ENCODE measurements at places on chromosomes 4 and X.

DNA sequence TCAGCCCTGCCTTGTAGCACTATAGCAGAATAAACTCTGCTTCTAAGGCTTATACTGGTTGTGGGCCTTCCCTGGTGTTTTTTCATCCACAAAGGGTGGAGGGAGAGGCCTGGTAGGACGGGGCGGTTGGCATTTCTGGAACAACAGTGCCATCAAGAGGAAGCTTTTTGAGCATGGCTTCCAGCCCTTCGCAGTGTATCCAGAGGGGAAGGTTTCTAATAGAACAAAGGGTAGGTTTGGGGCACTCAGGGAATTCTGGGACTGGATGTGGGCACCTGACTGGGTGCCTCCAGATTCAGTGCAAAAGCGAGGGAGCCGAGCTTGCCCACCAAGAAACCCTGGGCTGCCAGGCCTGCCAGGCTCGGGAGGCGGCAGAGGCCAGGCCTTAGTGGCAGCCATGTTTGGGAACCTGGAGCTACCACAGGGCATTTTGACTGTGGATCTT, 229.6 kb upstream of the AGTR2 start:
- DNase-seq: no peak

- no peak for DNase-seq
Observed at GRCh38 chr4:100836929-100837328, 319.1 kb upstream of the EMCN start.

DNA sequence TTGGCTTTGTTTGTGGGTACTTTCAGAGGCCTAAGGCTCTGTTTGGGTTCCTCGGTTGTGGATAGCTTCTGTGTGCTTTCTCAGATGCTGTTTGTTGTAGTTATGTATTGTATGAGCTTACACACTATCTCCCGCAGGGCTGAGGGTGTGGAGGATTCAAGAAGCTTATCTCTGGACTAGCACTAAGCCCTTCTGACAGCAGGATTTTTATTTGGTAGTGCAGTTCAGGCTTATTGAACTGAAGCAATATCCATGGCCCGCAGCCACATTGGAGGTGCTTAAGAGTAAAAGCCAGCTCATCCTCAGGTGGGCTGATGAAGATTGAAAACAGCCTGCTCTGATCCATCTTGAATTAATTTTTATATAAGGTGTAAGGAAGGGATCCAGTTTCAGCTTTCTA, 128.2 kb downstream of the RASGEF1B start:
- DNase-seq: peak; percentile 25

DNA sequence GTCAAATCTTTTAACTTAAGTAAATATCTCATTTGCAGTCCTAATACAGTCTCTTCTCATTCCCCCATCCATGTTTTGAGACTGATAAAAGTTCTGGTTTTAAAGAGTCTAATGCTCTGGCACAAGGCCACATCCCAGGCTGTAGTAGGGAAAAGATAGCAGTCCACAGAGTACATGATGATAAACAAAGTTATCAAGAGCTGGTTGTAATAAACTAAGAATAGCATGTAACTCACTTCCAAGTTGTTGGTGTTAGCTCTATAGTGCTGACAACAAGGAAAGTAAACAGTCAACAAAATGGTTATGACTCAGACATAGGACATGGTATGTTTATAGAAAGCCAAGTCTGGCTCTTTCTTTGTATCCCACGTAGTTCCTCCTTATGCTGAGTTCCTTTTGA, 21.8 kb upstream of the AREG start:
- DNase-seq: no peak

GRCh38 chrX:39331082-39331704, 529.9 kb downstream of the MID1IP1 start:
- no peak for DNase-seq

DNA sequence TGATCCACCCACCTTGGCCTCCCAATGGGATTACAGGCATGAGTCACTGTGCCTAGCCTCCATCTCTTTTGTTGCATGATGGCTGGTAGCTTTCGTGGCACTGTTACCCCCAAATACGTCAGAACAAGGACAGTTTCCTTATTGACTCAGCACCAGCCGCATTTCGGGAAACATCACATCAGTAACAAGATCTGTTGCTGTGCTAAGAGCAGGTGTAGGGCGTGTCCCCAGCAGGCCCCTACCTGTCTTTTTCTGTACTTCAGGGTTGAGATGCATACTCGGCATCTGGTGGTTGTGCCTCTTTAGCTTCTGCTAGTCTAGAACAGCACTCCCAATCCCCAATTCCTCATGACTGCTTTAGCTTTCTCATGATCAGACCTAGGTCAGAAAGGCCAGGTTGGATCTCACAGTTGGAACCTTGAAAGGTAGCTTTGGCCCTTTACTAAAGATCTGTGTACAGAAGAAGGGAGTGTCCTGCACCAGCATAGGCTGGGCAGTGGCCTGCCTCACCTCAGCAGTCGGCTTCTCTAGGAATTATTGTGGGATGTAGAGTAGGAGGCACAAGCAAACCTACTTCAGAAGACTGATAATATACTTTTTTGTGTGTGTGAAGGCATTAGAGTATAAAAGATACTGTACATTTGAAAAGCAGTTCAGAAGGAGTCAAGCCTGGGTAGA, 36.8 kb downstream of the NSD2 start:
- no peak for DNase-seq

DNA sequence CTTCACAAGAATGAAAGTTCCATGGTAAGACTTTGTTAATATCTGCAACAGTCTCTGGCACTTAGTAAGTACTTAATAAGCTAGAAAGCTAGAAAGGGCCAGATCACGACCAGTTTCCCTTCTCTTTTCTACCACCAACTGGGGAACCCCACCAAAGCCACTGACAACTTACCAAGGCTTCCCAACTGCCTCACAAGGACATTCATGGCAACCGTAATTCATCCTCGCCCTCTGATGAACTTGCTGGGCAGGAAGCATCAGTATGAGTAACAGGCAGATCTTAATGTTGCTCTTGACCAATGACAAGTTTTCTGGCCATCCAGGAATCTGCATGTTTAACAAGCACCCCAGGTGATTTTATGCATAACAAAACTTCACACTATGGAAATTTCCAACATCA, 23.2 kb upstream of the ZCCHC13 start:
- DNase-seq: no peak

DNA sequence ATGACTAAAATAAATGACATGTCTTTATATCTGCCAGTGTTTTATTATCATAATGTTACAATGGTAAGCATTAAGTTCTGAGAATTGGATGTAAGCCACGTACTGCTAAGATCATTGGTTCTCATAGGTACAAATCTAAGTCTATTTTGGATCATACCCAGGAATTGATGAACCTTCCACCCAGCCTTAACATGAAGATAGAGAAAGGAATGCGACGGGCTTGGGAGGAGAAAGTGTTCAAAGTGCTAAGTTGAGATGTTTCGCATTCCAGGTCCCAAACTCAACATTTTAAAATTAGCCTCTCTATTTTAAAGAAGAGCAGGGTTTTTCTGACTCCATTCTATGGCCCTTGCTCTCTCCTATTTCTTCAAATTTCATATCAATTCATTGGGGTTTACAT, 54.9 kb upstream of the FRAS1 start:
- no peak for DNase-seq

GRCh38 chrX:40303256-40304077, 205.7 kb upstream of the BCOR start:
- DNase-seq: no peak

DNA sequence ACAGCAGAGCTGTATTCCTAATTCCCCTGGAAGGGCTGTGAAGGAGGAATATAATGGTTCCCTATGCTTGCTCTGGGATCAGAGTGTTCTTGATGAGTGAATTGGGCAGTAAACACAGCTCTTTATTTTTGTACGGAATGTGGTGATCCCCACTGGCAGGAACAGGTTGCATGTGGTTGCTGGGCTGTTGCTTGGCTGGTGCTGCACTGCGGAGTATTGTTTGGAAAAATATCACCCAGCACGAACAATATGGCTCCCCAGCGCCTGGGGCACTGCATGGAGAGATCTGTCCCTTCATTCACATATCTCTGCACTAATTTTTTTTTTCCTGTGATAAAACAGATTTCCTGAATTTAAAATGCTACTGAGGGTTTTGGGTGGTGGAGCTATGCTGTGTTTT, 119.7 kb downstream of the MGST2 start:
- DNase-seq: no peak

DNA sequence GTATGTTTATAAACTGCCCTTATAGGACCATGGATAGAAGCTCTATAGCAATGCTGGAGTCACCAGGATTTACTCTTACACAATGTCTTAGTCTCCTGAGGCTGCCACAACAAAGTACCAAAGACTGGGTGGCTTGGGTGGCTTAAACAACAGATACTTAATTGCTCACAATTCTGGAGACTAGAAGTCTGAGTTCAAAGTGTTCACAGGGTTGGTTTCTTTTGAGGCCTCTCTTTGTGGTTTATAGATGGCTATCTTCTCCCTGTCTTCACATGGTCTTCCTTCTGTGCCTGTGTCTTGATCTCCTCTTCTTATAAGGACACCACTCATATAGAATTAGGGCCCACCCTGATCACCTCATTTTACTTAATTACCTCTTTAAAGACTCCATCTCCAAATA, 2.0 kb upstream of the TRPC3 start:
- DNase-seq: no peak

DNA sequence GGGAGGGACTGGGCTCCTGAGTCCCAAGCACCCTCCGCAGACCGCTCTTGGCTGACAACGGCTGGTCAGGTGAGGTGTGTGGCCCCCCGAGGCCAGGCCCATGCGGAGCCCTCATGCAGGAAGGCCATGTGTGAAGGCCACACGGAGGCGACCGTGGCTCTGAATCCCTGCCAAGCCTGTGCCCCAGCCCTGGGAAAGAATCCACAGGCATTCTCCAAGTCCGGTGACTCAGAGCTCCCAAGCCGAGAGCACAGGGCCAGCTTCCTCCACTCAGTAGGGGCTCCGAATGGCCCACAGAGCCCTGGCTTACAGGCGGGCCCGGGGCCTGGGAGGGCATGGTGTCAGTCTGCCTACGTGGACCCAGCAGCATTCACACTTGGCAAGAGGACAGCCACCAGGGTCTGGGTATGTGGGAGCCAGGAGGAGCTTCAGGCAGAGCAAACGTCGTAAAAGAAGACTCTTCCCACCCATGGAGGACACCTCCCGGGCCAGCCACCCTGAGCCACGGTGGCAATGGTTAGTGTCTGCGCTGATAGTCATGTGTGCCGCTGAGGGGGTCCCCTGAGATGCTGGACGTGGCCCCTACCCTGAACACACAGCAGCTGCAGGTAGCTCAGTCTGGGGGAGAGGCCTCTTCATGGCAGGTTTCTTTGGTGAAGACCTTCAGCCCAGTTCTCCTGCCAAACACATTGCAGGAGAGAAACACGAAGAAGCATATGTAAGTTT, 105.7 kb downstream of the PSAPL1 start:
- DNase-seq: no peak

- no peak for DNase-seq
Observed at GRCh38 chrX:44305921-44306320, 37.6 kb downstream of the EFHC2 start.

All from D721Med (cell line).